ENCODE measurements at places on chromosomes 1 and 21.
A peak's percentile ranks its signal among the peaks of the same experiment; 100 is the strongest.

GRCh38 chr1:205725514-205725913, 24.5 kb downstream of the NUCKS1 start:
- DNase-seq: no peak

DNA sequence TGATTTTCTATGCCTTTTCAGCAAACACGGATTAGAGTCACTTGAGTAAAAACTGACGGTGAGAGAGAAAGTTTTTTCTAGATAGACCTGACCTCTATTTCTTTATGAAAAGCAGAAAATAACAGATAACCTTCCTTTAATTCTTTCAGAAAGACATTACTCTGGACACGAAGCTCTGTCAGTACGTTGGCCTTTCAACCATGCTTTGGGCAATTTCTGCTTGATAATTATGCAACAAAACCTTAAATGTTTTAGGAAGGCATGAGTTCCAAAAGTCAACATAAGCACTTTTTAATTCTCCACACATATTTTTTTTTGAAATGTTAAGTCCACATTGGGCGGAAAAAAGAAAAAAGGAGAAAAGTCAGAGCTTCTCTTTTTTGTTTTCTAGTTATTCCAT, 137.8 kb downstream of the AKT3 start:
- no peak for DNase-seq

DNA sequence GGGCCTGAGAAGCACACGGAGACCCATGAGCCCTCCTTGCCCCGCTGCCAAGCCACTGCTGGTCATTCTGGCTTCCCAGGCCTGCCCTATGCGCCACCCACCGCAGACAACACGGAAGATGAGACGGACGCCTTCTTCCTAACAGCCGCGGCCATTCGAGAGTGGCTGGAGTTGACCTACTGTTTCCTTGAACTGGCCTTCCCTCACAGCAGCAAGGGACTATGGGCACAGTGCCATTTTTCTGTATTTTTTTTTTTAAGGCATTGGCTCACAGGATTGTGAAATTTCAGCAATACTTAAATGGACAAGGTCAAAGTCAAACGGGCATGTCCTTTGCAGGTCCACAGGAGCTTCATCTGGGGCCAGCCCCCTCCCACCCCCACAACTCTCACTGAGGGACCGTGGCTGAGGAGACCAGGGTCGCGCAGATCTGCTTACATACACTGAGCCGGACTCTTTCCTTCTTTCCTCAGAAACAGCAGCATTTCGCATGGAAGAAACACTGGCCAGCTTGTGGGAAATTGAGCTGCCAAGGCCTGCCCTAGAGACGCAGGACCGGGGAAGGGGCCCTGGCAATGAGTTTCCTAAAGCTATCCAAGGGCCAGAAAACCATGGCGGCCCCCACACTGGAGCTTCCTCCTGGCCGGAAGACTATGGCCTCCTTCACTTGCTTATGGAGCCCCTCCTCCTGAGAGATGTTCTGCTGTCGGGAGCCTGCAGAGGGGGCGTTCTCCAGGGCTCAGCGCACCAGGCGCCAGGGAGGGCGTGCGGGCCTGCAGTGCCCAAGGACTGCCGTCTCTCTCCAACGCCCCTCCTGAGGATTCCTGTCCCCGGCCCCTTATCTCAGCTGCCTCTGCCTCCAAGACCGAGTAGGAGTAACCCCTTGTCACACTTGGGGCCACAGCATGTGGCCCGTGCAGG, 98.9 kb downstream of the PGBD5 start:
- no peak for DNase-seq

DNA sequence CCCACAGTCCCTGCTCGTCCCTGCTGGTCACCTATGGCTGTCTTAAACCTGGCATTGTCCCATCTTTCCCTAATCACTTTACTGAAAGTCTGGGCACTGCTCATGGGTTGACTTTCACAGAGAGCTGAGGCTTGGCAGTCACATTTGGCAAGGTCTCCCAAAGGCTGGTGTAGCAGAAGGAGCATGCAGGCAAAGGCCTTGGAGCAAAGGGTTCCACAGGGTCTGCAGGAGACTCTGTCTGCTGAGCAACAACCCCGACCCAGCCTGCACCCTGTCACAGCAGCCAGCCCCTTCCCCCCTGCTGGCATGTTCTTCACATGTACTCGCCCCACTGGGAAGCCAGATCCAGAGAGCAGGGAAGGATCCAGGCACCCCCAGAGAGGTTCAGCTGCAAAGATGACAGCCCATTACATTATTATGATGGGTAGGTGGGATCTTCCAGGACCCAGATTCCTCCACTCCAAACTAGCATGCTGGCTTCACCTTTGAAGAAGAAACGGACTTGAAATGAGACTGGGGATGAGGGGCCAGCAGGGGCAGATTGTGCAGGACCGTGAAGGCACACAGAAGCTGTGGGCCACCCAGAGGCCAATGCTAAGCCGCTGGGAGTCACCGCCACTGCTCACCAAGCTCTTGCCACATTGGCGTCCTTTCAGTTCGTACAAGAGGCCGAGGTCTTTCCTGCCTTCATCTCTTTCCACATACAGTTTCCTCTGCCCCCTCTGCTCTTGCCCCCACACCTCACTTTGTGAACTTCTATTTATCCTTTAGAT, 14.2 kb upstream of the TMEM125 start:
- no peak for DNase-seq

GRCh38 chr21:46183910-46184624, at the start of gene SPATC1L:
Gene SPATC1L, minus strand, starts transcription at chr21:46184459. Its CDS starts 1,643 bp downstream, at chr21:46182816.
- DNase-seq: peak; percentile 68

DNA sequence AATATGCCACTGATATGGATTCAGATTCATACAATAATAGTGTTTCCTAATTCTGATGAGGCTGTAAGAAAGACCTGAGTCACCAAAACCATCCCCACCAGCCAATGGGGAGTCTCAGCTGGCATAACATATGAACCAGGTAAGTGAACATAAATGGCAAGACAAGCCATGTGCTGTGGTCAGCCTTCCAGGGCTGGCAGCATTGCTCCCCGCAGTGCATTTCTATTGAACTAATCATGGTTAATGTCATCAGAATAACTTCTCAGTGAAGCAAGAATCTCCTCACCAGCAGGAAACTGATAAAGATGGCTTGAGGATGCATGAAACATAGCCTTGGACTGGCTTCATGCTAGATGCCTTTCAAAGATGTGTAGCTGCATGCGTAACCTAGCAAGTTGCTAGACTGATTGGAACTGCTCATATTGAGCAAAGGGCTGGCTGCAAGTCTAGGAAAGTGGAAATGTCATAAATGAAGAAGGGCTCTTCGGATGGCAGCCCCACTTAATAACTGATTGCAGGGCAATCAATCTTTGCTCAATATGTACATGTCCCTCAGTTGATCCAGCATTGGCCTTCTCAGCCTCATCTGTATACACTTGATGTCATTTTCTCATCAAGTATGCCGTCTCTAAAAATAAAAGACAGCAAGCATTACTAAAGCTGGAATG, 88.0 kb downstream of the NTNG1 start:
- DNase-seq: no peak
